Stimulated activated CD4-positive, alpha-beta T cell treated with anti-CD3 and anti-CD28 coated beads, Interleukin-1b, Interleukin-23, amount 100 ng/mL, for 1 hour (primary cell): ENCODE measurements at places on chromosomes 5 and 9.

GRCh38 chr5:72623323-72623722 lies 116.1 kb upstream of the ZNF366 start:
- DNase-seq: no peak

GRCh38 chr5:10534561-10535530 lies 29.0 kb upstream of the ANKRD33B start:
- no peak for DNase-seq

DNA sequence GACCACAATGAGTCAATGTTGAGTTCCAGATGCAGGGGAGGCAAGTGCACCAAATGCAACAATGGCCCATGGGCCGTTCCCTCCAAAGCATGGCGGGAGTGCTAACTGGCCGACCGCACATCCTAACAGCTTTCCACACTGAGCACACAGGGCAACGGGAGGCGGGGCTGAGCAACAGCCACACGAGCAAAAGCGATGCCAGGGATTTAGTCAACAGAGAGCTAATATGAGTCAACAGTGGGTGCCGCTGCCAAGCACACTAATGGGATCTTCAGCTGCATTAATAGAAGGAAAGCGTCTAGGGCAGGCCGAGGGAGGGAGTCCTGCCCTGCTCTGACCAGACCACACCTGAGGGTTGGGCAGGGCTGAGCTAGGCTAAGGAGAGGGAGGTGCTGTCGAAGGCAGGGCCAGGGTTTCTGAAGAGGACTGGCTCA lies 4.6 kb downstream of the EPB41L4B start:
- no peak for DNase-seq

DNA sequence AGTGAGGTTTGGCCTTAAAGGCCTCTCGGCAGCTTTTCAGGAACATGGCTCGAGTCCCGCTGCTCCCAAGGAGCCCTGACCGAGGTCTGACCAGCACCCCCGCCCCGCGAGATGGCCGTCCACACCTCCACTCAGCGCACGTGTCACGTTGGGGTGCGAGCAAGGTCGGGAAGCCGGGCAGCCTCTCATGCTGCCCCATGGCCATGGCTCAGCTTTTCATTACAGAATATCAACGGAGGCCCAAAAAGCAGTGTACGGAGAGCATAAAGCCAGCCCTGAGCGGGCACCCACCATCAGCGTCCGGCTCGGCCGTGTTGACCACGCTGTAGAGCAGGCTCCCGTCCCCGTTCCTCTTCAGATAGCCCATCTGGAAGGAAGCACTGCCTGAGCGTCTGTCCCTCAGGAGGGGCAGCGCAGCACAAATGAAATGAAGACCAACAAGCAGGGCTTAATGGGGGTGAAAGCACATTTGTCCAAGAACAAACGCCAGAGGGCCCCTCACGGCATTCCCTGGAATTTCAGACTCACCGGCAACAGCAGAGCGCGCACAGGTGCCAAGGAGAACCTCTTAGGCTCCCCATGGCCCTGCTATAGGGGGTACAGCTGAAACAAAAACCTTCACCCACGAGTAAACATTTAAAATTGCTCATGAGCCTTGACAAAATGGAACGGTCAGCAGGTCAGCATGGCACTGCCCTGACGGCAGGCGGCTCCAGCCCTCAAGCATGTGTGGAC lies 11.6 kb downstream of the BRD9 start:
- no peak for DNase-seq

GRCh38 chr5:42760426-42760825 lies 3.8 kb downstream of the CCDC152 start:
- DNase-seq: no peak

GRCh38 chr5:52638732-52639131 lies 149.0 kb upstream of the ITGA1 start:
- DNase-seq: no peak

DNA sequence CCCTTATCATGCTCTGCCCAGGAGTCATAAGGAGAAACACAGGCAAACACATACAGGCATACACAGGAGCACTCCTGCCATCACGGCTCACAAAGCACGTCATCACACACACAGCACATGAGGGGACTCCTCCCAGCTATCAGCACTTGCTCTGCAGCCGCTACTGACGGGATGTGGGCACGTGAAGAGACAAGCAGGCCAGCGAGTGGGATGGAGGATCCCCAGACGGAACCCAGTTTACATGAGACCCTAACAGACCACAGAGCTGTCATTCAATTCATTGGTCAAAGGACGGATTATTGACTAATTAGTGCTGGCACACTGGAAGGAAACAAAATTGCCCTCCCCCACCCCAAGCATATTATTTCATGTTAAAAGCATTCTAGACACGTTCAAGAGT lies 53.6 kb downstream of the SEMA4D start:
- DNase-seq: no peak

DNA sequence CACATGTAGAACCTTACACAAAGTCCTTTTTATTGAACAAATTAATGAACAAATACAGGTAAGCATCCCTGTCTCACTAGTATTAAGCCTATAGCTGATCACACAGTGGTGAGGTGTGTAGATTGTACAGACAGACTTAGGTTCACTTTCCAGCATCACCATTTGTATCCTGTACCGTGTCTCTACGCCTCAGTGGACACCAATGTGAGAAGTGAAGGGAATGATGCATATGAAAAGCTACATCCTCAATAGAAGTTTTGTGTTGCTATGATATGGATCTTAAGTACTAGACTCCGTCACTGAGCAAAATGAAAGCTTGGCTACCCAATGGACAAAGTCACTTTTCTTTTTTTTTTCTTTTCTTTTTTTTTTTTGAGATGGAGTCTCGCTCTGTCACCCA lies 46.6 kb downstream of the UGCG start:
- no peak for DNase-seq

GRCh38 chr5:92850886-92851285 lies 730.1 kb downstream of the NR2F1-AS1 start:
- no peak for DNase-seq

DNA sequence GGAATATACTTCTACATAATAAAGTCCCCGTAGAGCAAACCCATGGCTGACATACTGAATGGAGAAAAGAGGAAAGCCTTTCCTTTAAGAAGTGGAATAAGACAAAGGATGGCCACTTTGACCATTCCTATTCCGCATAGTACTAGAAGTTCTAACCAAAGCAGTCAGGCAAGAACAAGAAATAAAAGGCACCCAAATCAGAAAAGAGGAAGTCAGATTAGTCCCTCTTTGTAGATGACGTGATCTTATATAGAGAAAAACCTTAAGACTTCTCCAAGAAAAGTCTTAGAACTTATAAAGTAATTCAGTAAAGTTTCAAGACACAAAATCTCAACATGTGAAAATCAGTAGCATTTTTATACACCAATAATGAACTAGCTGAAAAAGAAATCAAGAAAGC lies 133.9 kb downstream of the GIN1 start:
- DNase-seq: no peak

GRCh38 chr9:136695435-136695895 lies 8.2 kb upstream of the AGPAT2 start:
- no peak for DNase-seq

GRCh38 chr5:135266303-135266635 lies 132.8 kb downstream of the MACROH2A1 start:
- no peak for DNase-seq

GRCh38 chr9:7298123-7298522 lies 501.5 kb downstream of the DMAC1 start:
- DNase-seq: no peak

- no peak for DNase-seq
Observed at GRCh38 chr5:97065475-97065874, 76.9 kb downstream of the LIX1 start.

DNA sequence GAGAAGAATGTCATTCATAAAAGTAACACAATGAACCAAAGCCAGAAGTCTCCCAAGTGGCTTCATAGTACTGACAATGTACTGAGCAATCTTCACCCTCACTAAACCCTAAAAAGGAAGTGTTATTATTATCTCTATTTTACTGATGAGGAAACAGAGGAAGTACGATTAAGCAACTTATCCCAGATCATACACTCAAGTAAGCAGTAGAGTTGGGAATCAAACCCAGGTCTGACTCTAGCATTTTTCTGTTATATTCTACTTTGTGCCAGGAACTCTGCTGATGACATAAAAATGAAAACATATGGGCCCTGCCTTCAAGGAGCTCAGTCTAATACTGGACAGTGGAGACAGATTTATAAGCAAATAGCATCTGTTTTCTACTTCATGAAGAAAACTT lies 109.2 kb downstream of the RAPGEF6 start:
- DNase-seq: no peak

DNA sequence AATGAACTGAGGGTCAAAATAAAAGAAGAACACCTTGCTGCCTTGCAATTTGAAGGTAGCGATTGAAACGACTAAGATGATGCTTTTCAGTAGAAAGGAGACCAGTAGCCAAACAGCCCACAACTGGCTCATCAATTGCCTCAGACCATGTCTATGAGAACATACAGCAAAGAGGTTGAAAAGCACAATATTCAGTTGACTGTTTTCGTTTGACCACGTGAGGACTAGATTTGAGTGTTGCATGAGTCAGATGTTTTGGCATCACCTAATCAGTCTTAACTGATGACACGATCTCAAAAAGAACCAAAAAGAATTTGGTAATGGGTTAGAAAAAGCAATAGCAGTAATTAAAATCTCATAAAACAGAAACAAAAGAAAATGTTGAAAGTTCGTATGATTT lies 82.7 kb upstream of the IL7R start:
- no peak for DNase-seq

DNA sequence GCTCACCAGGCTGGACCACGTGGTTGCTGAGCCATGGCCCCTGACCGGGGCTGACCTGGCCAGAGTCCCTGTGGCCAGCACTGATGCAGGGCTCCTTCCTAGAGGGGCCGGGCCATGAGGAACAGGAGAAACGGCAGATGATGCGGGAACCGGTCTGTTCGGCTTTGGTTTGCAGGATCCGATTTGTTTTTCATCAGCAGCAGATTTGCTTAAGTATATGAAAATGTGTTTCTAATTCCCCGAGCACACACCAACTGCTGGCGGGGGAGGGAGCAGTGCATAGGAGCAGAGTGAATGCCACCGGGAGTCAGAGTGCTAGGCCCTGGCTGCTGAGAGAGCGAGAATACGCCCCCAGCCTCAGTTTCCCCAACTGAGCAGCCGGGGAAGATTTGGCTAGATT lies 13.6 kb downstream of the NTNG2 start:
- DNase-seq: no peak

DNA sequence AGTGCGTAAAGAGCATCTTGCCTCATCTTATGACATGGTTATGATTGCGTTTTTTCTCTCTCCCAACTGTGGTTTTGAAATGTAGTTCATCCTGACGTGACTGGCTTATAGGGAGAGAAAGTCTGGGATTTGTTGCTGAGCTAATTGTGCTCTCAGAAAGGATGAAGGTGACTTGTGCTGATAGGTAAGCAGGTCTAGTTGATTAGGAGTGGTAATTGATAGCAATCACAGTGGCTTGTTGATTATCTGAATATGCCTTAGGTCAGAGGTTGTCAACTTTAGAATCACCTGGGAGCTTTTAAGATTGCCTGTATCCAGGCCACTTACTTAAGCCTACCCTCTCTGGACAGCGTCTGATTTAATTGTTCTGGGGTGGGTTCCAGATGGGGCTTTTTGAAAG lies 117.8 kb downstream of the TLE4 start:
- DNase-seq: no peak

DNA sequence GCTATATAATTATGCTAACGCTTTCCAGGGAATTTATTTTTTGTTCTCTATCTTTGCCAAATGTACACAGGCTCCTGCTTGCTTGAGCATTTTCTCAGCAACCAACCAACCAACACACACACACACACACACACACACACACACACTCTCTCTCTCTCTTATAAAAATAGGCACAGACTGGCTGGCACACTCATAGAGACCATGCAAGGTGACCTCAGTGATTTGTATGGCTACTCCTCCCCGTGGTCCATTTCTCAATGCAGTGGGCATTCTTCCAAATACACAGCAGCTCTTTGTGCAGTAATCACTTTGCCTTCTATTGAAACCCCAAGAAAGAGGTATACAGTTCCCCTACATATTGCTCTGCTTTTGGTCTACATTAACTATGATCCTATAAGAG lies 416.0 kb downstream of the MAN2A1 start:
- no peak for DNase-seq

GRCh38 chr5:65480306-65480865 lies 1.3 kb downstream of the ADAMTS6 start:
- no peak for DNase-seq

DNA sequence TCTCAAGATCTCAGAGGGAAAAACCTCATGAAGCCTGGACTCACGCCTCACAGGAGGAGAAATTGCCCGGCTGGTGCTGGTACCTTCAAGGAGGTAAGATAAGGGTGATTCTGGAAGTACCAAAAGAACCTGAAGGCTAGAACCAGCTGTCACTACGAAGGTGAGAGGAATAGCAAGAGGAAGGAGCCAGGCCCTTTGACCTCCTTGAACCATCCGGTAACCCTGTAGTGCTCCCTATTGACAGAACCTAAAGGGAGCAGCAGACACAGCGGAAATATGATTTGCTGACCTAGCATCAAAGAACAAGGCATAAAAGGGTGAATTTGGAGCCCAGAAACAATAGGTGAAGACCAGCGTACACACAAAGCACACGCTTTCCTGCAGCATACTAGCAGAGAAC lies 92.2 kb downstream of the DOCK8 start:
- DNase-seq: peak; percentile 7

GRCh38 chr5:127088251-127088650 lies 14.9 kb upstream of the C5orf63 start:
- no peak for DNase-seq

DNA sequence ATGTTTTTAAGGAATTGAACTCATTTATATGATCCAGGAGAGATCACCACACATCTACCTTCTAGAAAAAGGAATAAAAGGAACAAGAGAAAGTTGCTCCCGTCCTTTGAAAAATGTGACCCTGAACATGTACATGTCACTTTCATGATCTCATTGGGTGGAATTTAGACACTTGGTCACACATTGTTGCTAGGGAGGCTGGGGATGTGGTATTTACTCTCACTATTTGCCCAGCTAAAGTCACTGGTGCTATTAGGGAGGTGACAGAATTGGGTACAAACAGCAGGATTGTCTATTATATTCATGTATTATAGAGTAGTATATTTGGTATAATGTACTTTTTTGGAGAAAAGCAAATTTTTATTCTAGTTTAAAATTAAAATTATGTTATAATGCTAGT lies 2.1 kb upstream of the CDH10 start:
- no peak for DNase-seq

GRCh38 chr9:35490910-35491465 lies 1.1 kb downstream of the RUSC2 start:
- DNase-seq: no peak

DNA sequence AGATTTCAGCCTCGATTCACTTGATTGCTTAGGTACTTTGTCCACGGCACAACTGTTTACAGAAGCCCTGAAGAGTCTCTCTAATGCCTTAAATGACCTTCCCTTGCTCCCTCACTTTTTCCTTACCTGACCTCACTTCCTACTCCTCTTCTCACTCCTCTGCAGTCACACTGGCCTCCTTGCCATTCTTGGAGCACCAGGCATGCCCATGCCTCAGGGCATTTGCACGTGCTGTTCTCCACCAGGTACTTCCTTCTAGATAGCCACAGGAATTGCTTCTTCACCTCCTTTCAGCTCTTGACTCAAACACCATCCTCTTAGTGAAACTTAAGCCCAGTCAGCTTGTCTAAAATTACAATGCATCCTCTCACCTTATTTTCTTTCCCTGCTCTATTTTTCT lies 52.4 kb upstream of the TRAF1 start:
- no peak for DNase-seq
